ENCODE measurements at places on chromosomes 1 and 21.

DNA sequence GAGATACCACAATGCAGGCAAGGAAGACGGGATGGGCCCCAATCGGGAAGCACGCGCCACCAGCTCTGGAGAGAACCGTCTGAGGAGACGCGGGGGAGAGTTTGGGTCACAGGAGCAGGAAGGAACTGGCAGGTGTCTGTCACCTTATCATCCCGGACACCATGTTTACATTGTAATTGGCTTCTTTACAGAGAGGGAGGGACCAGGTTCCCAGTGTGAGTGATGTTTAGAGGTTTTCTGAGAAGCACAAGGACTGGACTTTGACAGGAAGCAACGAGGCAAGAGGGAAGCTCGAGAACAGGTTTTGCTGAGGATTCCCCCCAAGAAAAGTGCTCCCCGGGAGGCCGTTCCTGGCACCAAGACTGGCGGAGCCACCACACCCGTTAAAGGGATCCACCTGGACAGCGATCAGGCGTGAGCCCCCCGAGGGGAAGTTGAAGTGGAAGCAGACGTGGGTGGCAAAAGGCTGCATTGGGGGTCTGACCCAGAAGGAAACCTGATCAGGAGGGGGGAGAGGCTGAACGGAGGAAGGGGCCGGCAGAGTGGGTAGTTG is 957 bp downstream of the EPS15 start:
- peak; percentile 64 for DNase-seq

- DNase-seq: peak; percentile 96
Measured at GRCh38 chr1:165376041-165376810, 19.7 kb upstream of the LMX1A start.

DNA sequence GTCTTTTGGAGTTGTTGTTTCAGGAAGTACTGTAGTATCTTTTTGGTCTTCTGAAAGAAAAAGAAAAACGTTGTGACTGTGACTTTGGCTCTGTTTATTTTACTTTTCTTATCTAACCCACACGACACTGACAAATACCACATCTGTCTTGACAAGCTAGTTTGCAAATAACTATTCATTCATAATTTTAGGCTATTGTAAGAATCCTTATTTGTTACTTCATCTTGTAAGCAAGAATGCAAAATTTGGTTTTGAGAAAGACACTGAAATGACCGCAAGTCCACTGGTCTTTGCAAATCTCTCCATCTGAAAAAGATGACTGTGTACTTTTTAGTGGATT is 12.7 kb downstream of the TGFB2 start:
- DNase-seq: no peak

GRCh38 chr1:3275471-3276340 is 178.8 kb upstream of the ARHGEF16 start:
- no peak for DNase-seq

DNA sequence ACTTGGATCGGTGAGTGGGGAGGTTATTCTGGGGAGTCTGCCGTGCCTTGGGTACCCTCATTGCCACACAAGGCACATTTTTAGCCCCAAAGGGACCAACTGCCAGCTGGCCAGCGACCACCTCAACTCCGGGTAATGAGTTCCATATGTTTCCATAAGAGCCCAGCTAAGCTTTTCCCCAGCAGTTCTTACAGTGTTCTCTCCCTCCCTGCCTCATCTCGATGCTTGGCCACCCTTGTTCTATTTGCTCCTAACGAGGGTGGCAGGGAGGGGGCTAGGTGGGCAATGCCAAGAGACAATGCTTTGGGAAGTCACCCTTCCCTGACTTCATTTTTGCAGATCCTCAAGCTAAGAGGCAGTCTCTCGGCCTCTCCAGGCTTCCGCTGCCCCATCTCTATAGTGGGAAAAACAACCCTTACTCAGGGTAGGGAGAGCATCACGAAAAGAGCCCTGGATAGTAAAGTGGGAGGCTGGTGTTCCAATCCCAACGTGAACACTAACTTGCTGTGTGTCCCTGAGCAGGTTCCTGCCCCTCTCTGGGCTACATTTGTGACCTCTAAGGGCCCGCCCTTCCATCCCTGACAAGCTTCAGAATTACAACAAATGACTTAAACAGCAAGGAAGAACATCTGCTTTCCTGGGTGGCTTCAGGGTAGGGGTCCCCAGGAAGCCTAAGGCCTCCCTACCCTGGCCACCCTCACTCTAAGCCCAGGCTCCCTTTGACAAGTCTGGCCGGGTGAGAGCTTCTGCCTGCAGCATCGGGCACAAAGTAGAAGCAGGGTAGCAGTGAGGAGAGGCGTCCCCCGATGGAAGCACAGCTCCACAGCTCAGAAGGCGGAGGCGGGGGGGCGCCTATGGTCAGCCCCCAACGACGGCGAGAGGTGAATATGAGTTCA is 5.8 kb downstream of the ID3 start:
- DNase-seq: no peak

- DNase-seq: no peak
Measured at GRCh38 chr1:62476525-62477219, 39.8 kb downstream of the USP1 start.

DNA sequence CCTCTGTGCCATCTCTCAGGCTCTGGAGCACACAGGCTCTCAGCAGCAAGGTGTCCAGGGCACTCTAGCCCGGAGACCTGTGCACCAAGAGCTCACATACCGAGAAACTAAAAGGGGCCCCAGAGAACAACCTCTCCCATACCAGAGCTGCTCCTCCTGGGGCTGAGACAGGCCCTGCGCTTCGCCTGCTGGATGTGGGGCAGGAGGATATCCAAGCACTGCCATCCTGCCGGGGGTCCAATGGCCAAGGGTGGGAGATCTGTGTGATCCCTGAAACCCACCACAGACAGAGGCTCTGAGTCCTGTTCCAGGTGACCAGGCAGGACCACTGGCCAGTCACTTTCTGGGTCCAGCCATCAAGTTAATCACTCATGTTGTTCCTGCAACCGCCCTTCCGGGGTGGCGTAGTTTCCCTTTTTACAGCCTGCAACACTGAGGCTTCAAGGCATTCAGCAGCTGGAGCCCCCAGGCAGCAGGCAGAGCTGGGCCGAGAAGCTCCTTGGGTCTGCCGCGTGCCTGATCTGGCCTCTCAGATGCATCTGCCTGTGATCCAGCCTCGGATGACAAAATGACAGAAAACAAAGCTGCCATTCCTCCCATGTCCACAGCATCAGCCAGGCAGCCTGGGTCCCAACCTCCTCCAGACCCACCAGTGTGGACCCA is 36.7 kb upstream of the ACTRT2 start:
- no peak for DNase-seq

- no peak for DNase-seq
Measured at GRCh38 chr21:39726133-39726532, 18.9 kb upstream of the IGSF5 start.

DNA sequence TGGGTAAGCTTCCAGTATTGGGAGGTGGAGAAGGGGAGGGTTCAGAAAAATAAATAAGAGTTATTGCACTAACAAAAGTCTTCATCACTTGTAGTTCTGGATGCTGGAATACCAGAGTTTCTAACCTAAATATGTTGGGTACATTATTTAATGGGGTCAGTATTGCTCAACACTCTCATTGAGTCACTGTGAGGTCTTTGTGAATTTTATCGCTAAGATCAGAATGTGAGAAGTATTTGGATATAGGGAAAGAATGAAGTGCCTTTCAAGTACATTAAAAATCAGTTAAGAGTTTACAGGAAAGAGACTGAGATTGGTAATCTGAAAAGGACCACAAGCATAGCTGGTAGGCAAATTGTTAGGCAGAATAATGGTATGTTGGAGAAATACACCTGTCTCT is 8.8 kb downstream of the SNRPE start:
- no peak for DNase-seq

DNA sequence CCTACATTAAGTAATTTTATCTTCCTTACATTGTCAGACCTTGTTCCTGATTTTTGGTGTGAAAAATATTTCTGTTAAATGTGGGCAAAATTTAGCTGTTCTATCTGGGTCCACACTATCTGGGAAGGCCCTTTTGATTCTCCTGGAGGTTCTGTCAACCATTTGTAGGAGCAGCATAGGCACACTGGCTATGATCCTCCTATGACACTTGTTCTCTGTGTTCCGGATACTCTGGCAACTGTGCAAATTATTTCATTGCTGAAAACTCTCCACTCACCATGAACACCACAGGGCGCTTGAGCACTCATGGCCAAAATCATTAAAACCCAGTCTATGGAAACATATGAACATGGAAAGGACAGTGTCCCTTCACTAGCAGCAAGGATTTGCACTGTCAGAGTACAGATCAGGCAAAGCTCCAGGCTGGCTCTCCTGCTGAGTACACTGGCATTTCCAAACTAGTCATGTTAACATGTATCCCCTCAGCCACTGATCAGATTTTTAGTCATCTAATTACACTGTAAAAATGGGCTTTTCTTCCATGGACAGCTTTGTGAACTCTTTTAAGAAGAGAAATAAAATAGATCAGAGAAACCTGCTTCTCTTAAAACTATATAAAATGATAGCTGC is 43.9 kb upstream of the SGIP1 start:
- no peak for DNase-seq

DNA sequence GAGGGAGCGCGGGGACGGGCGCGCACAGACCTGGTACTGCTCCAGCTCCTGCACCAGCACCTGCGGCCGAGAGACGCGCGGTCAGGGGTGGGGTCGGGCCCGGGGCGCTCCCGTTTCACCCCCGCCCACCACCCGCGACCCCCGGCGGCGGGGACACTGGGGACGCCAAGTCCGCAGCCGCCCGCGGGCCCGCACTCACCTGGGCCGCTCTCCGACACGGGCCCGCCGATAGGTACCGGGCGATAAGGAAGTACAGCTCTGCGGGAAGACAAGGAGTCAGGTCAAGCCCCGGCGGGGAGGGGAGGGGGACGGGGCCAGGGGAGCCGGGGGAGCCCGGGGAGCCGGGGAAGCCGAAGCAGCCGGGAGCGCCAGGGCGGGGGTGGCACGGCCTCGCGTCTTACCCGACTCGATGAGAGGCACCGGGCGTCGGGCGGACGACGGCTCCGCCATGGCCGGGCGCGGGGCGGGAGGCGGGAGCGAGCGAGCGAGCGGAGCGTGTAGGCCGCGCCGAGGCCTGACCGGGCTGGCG is 326 bp downstream of the BRWD1 start:
- DNase-seq: no peak

DNA sequence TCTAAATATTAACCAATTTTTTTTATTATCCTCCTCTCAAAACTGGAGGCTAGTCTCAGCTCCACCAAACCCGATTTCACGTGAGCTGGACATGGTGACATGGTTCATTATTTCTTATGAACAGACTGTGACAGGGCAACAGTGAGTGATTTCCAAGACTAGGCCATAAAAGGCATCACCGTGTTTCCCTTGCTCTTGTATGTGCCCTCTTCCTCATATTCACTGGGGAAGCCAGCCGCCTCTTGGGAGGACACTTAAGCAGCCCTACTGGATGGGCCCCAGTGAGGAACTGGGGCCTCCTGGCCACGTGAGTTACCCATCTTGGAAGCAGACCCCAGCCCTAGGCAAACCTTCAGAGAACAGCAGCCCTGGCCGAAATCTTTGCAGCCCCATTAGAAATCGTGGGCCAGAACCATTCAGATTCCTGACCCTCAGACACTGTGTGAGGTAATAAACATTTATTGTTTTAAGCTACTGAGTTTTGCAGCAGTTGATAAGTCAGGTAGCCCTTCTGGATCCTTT is 105.0 kb downstream of the GALNT2 start:
- no peak for DNase-seq

GRCh38 chr1:13930151-13930550 is 230.2 kb downstream of the PRDM2 start:
- no peak for DNase-seq

GRCh38 chr1:14113271-14113670 is 413.3 kb downstream of the PRDM2 start:
- no peak for DNase-seq

DNA sequence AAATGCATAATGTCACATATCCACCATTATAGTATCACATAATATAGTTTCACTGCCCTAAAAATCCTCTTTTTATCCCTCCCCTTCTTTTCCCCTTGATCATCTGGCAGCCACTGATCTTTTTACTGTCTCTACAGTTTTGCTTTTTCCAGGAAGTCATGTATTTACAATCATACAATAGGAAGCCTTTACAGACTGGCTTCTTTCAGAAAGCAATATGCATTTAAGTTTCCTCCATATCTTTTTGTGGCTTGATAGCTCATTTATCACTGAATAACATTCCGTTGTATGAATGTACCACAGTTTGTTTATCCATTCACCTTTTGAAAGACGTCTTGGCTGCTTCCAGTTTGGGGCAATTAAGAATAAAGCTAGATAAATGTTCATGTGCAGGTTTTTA is 14.3 kb upstream of the WDTC1 start:
- DNase-seq: no peak

DNA sequence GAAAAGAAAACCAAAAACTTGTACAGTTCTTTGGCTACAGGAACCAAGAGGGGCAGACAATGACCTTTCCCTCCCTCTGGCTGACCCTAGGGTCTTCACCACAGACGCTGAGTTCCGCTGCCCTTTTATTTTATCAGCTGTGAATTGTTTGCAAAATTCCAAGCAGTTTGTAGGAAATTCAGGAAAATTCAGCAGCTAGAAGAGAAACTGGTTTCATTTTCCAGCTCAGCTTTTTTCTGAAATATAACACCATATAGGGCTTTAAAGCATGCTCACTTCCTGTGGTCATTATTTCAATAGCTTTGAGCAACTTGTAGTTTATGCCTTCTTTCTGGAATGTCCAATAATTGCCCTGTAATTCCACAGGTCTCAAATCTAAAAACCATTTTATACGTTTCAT is 5.5 kb upstream of the PIK3R3 start:
- no peak for DNase-seq

GRCh38 chr1:193189442-193190095 is 3.2 kb upstream of the B3GALT2 start:
- no peak for DNase-seq

GRCh38 chr1:228827019-228827418 is 91.7 kb downstream of the RHOU start:
- DNase-seq: peak; percentile 42

DNA sequence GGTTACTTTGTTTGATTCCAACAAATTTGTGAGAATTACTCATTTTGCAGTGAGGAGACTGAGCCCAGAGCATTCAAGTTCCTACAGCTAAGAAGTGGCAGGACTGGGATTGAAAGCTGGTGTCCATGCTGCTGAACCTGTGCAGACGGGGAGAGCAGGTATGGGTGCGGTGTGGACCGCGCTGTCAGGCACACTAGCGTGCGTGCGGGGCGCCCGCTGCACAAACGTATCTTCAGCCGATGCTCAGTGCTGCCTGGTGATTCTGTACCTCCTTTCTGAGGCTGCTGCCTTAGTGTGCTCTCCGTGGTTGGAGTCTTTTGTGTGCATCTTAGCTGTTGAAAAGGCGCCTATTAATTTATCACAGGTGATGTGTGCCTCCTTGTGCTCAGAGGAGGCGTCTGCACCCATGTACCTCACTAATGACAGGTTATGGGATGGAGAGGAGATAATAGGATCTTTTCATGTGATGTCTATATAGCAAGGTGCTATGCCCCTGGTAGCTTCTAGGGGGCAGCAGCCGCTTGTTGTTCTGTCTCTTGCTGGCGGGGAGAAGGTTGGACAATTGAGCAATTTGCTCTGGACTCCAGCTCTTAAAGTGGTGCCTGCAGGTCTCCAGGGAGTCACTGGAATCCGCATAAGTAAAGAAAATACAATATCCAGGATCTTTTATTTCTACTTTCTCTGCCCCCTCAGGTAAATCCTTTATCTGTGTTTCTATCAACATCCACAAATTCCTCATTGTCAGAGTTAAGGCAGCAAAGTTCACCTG is 32.5 kb downstream of the PEX14 start:
- no peak for DNase-seq

- no peak for DNase-seq
Measured at GRCh38 chr1:19762175-19762779, 37.4 kb downstream of the TMCO4 start.

- DNase-seq: no peak
Measured at GRCh38 chr1:207069858-207070506, 16.9 kb downstream of the PFKFB2 start.

- DNase-seq: no peak
Measured at GRCh38 chr1:11350265-11350664, 77.3 kb downstream of the UBIAD1 start.

- no peak for DNase-seq
Measured at GRCh38 chr1:5896706-5897660, 95.2 kb downstream of the NPHP4 start.

All from right forelimb (tissue), 1 donor.